ENCODE measurements at places on chromosomes 3 and 15.

- no peak for DNase-seq
These were observed 183.4 kb upstream of the TOPAZ1 start for GRCh38 chr3:44058022-44058867.

DNA sequence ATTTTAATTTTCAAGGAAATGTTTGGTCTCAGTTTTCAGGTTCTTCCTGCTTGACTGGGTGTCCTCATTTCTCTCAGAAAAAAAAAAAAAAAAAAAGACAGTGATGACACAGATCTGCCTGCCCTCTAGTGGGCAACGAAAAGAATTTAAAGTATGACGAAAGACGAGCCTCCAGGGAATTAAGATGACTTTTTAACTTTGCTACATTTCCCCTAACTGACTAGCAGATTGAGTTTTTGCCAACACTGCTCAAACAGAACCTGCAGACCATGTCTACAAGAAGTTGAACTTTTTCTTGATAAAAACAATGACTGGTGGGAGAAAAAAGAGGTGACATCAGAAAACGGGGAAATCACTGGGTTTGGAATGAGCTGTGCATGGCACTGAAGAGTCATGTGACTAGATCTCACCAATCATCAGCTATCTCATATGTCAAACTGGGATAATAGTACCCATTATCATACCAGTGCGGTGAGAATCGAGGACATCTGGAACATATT is 40.8 kb downstream of the EOMES start:
- DNase-seq = peak; percentile 46

- no peak for DNase-seq
These were observed 26.4 kb downstream of the ASB7 start for GRCh38 chr15:100628746-100629145.

GRCh38 chr3:108305484-108306172 is 9.3 kb downstream of the HHLA2 start:
- no peak for DNase-seq

- DNase-seq = no peak
These were observed 215.0 kb upstream of the IGF1R start for GRCh38 chr15:98433346-98433745.

DNA sequence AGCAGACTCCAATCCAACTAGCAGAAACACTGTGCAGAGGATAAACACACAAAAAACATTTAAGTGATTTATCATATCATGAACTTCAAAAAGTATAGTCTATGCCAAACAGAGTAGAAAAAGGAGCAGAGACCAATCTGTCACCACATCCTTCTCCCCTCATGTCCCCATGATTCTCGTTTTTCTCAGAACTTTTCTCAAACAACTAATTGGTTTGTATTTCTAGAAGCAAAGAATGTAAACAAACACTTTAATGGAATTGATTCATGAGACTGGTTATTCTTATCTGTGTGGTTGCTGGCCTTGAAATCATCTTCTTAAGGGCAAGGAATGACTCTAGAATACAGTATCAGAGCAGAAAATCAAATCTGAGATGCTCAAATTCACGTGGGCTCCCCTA is 294.2 kb upstream of the THBS1 start:
- DNase-seq = no peak

- no peak for DNase-seq
These were observed 42.0 kb upstream of the ICE2 start for GRCh38 chr15:60520825-60521368.

All from 8988T (cell line).